ENCODE measurements at places on chromosomes 7 and 10.

GRCh38 chr10:93081318-93081717, 7.6 kb downstream of the CYP26A1 start:
- DNase-seq: no peak

DNA sequence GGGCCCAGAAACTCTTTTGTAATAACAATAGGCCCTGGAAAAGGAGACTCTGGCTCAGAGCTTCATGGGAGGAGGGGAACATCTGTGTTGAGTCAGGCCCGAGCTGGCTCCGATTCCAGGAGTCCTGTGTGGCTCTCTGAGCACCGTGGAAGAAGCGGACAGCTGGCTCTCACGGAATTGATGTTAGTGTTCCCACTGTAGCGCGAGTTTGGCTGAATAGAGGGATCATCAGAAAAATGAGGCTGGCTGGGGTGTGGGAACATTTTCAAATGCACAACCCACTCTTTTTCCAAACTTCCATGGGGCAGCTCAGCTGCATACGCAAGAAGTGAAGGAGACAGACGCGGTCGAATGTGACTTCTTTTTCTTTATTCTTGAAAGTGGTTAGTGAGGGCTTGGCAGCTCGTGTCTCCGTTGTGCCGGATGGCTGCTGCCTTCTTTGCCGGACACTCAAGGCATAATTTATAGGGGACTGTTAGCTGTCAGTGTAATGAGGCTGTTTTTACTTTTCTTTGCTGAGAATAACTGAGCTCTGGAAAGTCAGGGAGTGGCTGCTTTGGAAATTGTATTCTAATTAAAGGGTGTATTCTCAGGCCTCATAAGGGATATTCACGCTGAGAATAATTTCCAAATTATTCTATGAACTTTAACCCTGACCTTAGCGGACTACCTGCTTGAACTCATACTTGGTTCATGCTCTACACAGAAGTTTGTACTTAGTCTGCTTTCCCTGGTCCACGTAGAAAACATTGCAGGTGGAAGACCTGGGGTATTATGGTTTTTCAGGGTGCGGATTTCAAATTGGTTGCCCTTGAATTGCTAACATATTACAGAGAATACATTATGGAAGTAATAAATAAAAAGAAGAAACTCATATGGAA, 23.1 kb downstream of the MDFIC start:
- peak; percentile 74 for DNase-seq

- DNase-seq: no peak
Observed at GRCh38 chr10:73758704-73759511, 14.7 kb downstream of the SEC24C start.

GRCh38 chr7:101671371-101672356, 42.6 kb upstream of the MYL10 start:
- no peak for DNase-seq

- DNase-seq: no peak
Observed at GRCh38 chr7:11946794-11947193, 114.8 kb upstream of the THSD7A start.

DNA sequence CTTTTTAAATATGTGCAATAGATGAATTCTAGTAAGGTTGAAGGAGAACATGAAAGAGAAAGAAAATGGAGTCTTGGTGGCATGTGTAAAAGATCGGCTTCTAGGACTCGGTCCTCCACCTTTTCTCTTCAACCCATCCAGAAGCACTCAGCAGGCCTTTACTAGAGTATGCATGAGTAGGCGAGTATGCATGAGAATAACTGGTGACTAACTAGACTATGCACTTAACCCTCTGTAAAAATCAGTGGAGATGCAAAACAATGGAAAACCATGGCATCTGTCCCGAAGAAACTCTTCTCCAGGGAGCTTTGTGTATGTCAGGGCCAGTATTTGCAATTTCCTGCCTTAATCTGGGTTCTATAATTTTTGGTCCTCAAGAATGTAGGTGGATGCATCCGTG, 40.0 kb upstream of the GRB10 start:
- no peak for DNase-seq

DNA sequence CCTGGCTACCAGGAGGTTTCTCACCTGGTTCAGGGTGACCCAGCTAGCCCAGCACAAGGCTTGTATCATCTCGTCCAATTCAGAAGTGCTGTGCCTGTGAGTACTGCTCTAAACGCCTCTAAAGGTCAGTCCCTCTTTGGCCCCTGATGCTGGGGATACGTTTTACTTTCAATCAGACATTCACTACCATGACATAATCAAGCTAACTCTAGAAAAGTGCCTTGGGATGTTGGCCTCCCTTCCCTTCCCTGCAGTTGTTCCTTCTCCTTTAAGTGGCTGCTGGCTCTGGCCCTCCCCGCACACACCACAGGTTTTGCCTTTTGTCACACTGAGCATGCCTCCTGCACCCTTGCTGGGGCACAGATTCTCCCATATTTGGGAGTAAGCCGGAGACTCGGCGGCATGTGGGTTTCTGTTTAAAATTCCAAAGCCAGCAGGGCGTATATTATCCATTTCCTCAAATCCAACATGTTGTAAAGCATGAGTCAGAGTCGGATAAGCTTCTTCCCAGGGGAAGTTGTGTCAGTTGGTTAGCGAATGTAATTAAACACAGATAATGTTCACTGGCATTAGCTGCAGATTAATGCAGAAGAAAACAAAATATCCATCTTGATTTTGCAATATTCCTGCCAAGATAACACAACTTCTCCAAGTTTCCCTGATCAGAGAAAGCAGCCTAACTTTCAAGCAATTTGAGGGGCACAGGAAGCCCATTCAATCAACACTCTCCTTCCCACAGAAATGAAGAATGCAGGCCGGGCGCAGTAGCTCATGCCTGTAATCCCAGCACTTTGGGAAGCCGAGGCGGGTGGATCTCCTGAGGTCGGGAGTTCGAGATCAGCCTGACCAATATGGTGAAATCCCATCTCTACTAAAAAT, 31.8 kb upstream of the VCL start:
- DNase-seq: peak; percentile 100

DNA sequence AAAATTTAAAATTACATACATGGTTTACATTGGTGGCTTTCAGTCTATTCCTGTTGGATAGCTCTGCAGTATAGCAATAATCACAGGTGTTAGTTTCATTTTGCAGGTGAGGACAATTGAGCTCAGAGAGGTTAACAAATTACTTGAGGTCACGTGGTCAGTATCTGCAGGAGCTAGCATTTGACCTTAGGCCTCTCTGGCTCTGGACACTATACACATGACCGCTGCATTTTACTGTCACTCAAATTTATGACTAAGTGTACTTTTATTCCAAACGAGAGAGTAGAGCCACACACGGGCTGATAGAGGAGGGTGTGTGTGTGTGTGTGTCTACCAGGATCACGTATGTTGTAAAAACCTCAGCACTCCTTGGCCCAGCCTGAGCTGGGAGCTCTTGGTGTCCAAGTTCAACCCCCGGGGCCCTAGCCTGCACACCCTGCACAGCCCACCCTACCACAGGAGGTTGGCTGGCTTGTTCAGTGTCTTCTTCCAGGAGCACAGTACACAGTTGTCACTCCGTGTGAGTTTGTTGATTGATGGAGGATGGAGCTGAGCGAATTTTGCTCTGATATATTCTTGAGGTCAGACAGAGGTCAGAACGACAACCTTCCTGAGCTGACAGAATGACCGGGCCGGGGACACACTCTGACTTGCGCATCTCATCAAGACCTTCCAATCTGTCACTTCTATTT, 272.7 kb downstream of the GFRA1 start:
- no peak for DNase-seq

GRCh38 chr7:148050492-148051158, 539.9 kb upstream of the C7orf33 start:
- no peak for DNase-seq

GRCh38 chr10:110138197-110138812, 69.1 kb upstream of the MXI1 start:
- peak; percentile 58 for DNase-seq

GRCh38 chr7:44750921-44751571, 2.4 kb downstream of the ZMIZ2 start:
- peak; percentile 24 for DNase-seq

GRCh38 chr10:111080224-111080623, 3.4 kb downstream of the ADRA2A start:
- no peak for DNase-seq

DNA sequence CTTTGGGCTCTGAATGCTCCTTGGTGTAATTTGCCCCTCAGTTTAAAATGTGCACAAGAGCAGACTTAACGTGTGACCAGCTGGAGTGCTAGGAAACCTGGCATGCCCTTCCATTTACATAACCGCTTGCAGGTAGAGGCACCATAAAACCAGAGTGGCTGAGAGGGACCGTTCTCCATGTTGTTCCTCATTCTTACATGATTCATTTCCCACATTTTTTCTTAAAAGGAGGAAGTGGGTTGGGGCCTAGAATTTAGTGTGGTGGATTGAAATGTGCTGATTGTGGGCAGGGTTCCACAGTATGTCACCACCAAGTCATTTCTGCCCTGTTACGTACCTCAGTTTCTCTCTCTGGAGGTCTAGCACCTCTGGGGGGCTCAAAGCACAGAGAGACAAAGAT, 375.8 kb upstream of the VSTM2A start:
- no peak for DNase-seq

All from EL (cell line).